Right lobe of liver (tissue), 6 donors: ENCODE measurements at places on chromosomes 5 and 9.

DNA sequence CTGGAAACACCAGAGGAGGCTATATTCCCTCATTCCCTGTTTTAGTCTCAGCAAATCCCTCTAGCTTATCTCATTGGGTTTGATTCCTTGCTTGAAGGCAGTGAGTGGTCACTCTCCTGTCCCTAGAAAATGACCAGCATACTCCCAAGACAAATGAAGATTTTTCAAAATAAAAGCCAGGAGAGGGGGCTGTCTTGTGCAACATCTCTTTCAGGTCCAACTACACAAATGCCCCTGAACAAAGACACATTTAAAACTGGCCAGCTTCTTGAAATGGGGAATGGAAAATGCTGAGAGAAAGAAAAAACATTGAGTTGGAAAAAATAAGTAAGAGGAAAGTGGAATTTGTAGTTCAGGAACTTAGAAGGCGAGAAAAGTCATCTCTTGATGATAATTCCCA lies 49.3 kb upstream of the FAM169A start:
- DNase-seq, result no peak

DNA sequence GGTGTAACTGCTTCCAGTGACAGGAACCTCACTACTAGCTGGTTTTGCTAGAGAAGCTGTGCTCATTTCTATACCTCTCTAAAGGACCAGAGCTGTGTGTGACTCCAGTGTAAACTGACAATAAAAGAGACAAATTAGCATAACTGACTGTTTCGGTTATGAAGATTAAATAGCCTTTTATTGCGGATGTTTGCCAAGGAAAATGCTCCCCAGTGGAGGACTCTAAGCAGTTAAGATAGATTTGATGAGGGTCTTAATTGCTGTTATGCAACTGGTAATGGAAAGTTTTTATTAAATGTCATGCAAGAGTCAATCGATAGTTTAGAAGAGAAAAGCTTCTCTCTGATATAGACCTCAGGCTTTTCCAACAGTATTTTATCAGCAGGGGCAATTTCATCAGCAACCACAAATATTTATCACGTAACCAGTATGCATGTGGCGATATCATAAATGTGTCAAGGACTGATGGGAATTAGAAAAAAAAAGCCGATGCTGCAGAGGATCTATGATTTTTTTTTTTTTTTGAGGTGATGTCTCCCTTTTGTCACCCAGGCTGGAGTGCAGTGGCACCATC lies 275.2 kb upstream of the DMAC1 start:
- no peak for DNase-seq

DNA sequence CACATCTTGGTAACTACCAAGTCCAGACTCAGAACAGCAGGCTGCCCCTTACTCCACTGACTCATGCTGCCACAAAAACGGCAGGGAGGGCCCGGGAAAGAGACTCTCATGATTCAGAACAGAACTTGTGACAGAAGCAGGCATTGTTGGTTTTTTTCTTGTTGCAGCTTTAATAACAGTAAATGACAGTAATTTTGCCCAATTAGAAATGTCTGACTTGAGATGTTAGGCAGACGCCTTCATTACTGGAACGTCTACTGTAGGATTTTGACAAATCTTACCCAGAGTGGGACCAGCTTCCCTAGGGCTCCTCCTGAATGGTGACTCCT lies 77.9 kb downstream of the SEMA5A start:
- no peak for DNase-seq

- peak; percentile 73 for DNase-seq
These were observed 16.1 kb downstream of the KCNN2 start for GRCh38 chr5:114377946-114378345.

- DNase-seq, result no peak
These were observed 110.5 kb downstream of the EPB41L4A start for GRCh38 chr5:112308608-112309007.

GRCh38 chr5:132704875-132705274 lies 31.1 kb downstream of the IL4 start:
- DNase-seq, result no peak
